ENCODE measurements at places on chromosomes 13 and 19. TPM values are rescaled to one million over a fixed set of nuclear protein-coding genes. Genes with fewer than 3 reads are reported as not detected.

DNA sequence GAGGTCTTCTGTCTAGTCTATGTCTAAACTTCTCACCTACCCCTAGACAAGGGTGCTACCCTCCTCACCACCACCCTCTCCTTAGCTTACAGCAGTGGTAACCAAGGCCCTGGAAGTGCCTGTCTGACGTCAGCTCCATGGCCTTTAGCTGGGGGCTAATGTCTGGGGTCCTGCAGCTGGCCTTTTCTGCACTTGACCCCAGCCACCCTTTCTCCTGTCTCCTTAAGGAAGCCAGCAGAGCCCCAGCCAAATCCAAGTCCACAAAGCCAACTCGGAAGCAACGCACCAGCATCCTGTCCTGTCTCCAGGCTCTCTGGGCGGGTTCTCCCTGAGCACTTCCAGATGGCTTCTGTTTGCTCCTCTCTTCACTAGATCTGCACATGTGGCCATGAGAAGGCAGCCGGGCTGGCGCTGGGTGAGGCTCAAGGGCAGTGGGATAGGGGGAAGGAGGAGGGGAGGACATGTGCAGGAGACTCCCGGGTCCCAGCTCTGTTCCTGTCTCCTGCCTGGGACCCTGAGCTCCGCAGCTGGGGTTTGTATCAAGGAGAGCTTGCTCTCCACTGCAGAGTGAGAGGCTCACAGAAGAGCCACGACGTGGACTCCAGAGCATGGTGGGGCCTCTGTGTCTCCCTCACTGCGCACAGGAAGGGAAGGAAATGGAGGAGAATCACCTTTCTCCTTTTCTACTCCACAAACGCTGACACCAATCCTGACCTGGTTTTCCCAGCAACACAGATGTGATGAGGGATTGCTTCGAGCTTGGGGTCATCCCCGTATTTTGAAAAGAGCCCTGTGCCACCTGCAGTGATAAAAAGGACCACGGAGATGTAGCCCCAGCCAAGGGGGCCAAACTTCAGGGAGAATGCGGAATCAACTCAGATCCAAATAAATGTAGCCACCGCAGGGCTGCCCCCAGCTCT lies 204.2 kb downstream of the USP12 start:
- no peak for DNase-seq
- H3K27ac ChIP-seq, result no peak overlapping the region
- H3K4me1 ChIP-seq, result peaks cover 32% of the 10 kb centered on the region
- H3K36me3 ChIP-seq, result no peaks in the 10 kb centered on the region

GRCh38 chr19:8224394-8225145 lies 15.4 kb downstream of the CERS4 start:
- DNase-seq, result no peak
- H3K27me3 ChIP-seq, result no peaks in the 10 kb centered on the region
- H3K36me3 ChIP-seq, result no peaks in the 10 kb centered on the region
- H3K27ac ChIP-seq, result no peak overlapping the region
- no peaks in the 10 kb centered on the region for H3K4me1 ChIP-seq
- no peak overlapping the region for H3K4me3 ChIP-seq

DNA sequence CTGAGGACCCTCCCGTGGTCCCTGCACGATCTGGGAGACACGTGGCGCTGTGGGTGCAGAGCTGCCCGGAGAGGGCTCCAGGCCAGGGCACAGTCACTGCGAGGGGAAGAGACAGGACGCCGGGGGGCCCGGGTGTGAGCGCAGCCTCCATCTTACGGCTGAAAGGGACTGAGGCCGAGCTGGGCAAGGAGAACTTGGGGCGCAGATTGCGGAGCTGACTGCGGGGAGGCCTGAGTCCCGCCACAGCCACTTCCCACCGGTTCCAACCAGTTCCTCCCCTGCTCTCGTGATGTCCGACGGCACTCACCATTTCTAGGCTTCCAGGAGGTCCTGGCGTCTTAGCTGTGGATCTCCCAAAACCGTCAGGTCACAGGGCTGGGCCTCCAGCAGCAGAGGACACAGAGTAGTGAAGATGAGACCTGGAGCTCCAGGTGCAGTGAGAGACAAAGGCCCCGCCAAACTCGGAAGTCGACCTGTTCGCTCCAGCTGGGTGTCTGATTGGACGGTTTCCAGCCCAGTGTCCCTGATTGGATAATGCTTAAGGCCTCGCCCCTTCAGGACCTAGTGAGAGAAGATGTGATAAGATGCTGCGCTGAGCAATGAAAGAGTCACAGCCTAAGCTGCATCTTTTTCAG lies 4.8 kb upstream of the ZNF253 start:
- no peak overlapping the region for H3K4me3 ChIP-seq

DNA sequence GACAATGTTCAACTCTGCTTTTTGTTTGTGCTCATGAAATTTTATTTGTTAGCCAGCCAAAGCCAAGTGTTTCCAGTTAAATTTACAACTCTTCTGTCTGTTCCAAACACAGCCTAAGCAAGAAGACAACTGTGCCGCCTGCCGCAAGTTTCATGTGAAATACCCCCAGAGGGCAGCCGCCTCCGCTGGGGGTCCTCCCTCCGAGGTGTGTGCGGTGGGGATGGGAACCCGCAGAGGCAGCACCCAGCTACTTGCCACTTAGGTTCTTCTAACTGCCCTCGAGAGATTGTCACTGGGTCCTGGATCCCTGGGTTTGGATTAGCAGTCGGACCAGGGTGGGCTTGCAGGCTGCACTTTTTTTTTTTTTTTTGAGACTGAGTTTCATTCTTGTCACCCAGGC lies 28.5 kb downstream of the ATP11A start:
- H3K4me3 ChIP-seq, result no peak overlapping the region
- no peak for DNase-seq
- H3K36me3 ChIP-seq, result no peaks in the 10 kb centered on the region
- H3K27ac ChIP-seq, result no peak overlapping the region
- H3K4me1 ChIP-seq, result peaks cover 5% of the 10 kb centered on the region

DNA sequence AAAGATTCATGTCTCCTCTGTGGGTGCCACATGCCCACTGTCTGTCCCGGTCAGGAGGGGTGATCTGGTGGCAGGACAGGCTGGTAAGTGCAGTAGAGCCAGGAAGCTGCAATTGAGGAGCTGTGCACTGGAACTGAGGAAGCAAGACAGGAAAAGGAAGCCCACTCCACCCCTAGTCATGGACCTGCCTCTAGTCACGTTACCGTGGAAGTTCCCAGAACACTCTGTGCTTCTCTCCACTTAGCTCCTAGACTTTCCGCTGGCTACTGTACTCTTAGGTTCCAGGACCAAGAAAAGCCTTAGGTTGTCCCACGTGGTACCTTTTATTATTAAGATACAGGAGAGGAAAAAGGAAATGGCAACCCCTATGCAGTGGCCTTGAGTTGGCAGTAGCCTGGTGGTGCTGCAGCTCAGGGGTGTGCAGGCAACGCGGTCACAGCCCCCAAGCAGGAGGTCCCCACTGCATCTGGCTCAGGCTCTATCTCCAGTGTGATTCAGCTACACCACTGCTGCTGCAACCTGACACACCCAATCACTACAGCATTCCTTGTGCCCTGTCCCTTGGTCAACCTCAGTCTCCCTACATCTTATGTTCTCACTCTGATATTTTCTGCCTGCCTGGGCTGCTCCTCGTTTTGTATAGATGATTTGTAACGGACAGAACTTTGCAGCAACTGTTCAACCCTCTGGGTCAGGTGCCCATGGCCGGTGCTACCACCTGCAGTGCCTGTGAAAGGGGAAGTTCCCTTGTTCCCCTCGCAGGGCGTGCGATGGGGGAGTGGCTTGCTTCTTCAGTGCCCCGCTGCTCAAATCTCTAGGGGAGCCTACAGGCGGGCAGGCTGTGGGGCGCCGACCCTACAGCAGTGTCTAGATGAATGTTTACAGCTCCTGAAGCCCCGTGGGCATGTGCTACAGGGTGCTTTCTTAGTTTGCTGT lies 24.4 kb upstream of the GPR12 start:
- no peaks in the 10 kb centered on the region for H3K4me1 ChIP-seq
- peaks cover 3% of the 10 kb centered on the region for H3K27me3 ChIP-seq
- DNase-seq, result no peak
- no peak overlapping the region for H3K4me3 ChIP-seq
- H3K36me3 ChIP-seq, result no peaks in the 10 kb centered on the region

Gene NLRP7
- not detected for total RNA-seq

DNA sequence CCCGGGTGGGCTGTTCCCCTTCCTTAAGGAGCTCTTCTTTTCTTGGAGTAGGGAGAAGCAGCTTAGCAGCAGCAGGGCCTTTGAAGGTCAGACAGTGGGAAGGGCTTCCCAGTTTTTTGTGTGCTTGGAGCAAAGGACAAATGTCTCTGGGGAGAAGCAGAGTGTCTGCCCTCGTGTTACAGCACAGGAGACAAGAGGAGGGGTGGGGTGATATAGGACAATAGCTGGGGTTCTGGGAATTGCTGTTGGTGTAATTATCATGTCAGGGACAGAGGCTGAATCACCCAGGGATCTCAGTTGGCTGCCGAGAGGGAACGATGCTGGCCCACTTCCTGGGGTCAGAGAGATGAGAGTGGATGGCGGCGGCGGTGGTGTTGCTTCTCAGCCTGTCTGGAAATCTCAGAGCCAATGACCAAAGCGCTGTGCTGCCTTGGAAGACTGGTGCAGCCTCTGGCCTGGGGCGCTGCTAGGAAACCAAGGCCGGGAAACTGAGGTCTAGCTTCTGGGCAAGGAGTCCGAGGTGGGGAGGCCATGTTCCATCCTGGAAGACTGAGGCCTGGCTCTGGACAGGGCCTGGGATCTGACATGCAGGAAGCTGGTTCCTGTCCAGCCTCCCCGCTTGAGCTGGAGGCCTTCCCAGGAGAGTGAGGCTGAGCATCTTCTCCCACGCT lies 1.2 kb downstream of the INAFM1 start:
- DNase-seq, result peak; percentile 93
- H3K27me3 ChIP-seq, result no peaks in the 10 kb centered on the region
- peaks cover 4% of the 10 kb centered on the region for H3K36me3 ChIP-seq
- peak overlapping the region; percentile 68 for H3K4me3 ChIP-seq
- peaks cover 48% of the 10 kb centered on the region for H3K4me1 ChIP-seq
- peak overlapping the region; percentile 96 for H3K27ac ChIP-seq

Gene METTL21C
- not detected for total RNA-seq

Gene MAB21L1
- 1.5 TPM for total RNA-seq

GRCh38 chr19:44657211-44657921 lies 13.7 kb downstream of the PVR start:
- peak; percentile 97 for DNase-seq
- no peaks in the 10 kb centered on the region for H3K27me3 ChIP-seq
- peaks cover 96% of the 10 kb centered on the region for H3K36me3 ChIP-seq
- peak overlapping the region; percentile 56 for H3K27ac ChIP-seq
- no peaks in the 10 kb centered on the region for H3K4me1 ChIP-seq

All from osteoblast (primary cell).